Placental pericyte (primary cell): ENCODE measurements at places on chromosomes 13 and 19. TPM values are rescaled to one million over a fixed set of nuclear protein-coding genes. Genes with fewer than 3 reads are reported as not detected.

The SIGLEC14 gene
- not detected in 2 replicates for total RNA-seq

The RASIP1 gene
- total RNA-seq = 0.66 and 0.72 TPM in 2 replicates

The ZNF575 gene
- total RNA-seq = 0.14 and 0.44 TPM in 2 replicates

The DMKN gene
- 0.14 and 0.22 TPM in 2 replicates for total RNA-seq

The WTIP gene
- 31.6 and 40.3 TPM in 2 replicates for total RNA-seq

The RFPL4A gene
- not detected in 2 replicates for total RNA-seq

The JAK3 gene
- 3.9 and 4.8 TPM in 2 replicates for total RNA-seq

The TUBA3C gene
- total RNA-seq = not detected in 2 replicates

The FARP1 gene
- 57.6 and 74.6 TPM in 2 replicates for total RNA-seq

The LYL1 gene
- 1.5 and 6.9 TPM in 2 replicates for total RNA-seq

The ZNF708 gene
- total RNA-seq = 3.3 and 4.0 TPM in 2 replicates

The UQCRFS1 gene
- 24.3 and 25.8 TPM in 2 replicates for total RNA-seq

The KIR3DL2 gene
- total RNA-seq = not detected in 2 replicates
